Glomerular endothelial cell (primary cell): ENCODE measurements at places on chromosomes 16 and 17. TPM values are rescaled to one million over a fixed set of nuclear protein-coding genes. Genes with fewer than 3 reads are reported as not detected.

Gene LDHD
- 0.12 and 0.73 TPM in 2 replicates for total RNA-seq

Gene SLC43A2
- 29.5 and 48.9 TPM in 2 replicates for total RNA-seq

DNA sequence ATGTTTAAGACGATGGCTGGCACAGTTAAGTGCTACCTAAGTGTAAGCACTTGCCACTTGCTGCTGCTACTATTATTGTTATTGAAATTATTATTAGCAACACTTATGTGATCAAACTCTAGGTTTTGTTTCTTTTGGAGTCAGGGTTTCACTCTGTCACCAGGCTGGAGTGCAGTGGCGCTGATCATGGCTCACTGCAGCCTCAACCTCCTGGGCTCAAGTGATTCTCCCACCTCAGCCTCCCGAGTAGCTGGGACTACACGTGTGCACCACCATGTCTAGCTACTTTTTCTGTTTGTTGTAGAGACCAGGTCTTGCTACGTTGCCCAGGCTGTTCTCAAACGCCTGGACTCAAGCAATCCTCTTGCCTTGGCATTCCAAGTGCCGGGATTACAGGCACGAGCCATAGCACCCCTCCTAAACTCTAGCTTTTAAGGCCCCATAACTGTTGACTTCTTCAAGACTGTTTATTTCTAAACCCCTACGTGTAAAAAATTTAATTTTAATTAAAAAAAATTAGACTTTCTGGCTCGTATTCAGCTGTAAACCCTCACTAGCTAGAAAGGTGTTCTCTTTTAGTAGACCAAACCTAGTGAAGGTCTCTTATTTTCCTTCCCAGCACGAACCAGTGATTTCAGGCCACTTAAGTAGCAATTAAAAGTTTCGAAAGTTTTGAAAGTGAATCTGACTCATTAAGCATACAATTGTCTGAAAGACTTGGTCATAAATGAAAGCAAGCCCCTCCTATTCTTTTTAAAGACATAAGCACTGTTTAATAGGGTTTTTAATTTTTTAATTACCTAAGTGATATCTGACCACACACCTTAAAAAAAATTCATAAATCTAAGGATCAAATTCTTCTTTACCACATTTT is 11.7 kb upstream of the SCNN1B start:
- no peak for DNase-seq

DNA sequence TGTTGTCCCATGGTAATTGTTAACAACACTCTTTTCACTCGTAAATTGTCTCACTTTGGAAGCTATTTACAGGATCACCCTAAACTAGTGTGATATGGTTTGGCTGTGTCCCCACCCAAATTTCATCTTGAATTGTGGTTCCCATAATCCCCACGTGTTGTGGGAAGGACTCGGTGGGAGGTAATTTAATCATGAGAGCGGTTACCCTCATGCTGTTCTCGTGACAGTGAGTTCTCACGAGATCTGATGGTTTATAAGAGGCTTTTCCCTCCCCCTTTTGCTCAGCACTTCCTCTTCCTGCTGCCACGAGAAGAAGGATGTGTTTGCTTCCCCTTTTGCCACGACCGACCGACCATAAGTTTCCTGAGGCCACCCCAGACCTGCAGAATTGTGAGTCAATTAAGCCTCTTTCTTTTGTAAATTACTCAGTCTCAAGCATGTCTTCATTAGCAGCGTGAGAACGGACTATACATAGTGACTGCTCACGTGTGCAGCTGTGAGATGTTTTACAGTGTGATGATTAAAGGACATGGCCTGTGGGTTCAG is 34.4 kb downstream of the DNAH3 start:
- no peak for DNase-seq

Gene CLDN7
- 1.9 and 2.1 TPM in 2 replicates for total RNA-seq

GRCh38 chr17:82563318-82563717 is 43.8 kb downstream of the FOXK2 start:
- DNase-seq, result no peak

DNA sequence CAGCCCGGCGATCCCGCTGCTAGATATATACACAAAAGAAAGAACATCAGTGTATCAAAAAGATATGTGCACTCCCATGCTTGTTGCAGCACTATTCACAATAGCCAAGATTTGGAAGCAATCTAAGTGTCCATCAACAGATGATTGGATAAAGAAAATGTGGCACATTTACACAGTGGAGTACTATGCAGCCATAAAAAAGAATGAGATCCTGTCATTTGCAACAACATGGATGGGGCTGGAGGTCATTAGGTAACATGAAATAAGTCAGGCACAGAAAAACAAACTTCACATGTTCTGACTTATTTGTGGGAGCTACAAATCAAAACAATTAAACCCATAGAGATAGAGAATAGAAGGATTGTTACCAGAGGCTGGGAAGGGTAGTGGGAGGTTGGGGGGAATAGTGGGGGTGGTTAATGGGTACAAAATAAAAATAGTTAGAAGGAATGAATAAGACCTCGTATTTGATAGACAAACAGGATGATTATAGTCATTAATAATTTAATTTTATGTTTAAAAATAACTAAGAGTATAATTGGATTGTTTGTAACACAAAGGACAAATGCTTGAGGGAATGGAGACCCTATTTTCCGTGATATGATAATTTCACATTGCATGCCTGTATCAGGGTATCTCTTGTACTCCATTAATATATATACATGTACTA is 176.7 kb upstream of the NOG start:
- DNase-seq, result no peak

DNA sequence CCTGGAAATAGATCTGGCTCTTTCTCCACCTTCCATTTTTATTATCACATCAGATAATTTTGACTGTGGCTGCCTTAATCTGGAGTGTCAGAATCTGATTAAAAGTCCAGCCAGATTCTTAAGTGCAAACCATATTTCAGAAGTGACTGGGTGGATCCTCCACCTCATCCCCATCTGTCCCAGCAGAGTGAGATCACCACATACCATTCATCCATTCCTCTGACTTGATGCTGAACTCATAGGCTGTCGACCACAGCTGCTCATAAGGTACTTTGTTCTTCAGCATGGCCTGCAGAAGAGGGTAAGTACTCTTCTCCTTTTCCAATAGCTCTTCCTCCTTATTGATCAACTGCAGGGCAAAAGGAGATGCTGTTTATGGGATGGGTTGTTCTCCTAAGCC is 53.5 kb downstream of the DNAH3 start:
- no peak for DNase-seq

DNA sequence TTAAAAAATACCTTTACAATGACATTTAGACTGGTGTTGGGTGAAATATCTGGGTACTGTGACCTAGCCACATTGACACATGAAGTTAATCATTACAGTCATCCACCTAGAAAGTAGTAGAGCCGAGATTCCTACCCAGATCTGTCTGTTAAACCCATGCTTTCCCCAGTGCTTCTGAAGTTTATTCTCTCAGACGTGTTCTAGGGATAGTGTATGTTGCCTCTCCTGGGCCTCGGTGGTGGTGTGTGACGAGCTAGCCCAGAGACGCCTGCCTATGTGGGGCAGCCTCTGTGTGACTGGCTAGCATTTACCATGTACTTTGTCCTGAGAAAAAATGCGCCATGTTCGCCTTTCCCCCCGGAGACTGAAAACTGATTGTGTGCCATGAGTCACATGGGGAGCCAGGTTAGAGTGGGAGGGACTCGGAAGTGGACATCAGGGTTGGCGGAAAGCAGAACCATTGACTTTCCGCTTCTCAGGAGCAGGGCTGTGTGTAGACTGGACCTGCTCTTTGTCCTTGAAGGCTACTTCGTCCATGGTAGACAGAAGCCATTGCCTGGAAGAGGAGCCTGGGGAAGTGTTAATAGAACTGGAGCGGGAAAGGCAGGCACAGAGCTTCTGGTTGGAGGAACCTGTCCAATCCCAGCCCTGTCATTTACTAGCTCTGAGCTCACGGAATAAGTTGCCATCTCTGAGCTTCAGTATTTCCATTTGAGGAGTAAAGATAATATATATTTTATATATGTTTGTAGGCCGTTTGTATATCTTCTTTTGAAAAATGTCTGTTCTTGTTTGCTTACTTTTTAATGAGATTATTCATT is 235.5 kb downstream of the SNX29 start:
- no peak for DNase-seq

DNA sequence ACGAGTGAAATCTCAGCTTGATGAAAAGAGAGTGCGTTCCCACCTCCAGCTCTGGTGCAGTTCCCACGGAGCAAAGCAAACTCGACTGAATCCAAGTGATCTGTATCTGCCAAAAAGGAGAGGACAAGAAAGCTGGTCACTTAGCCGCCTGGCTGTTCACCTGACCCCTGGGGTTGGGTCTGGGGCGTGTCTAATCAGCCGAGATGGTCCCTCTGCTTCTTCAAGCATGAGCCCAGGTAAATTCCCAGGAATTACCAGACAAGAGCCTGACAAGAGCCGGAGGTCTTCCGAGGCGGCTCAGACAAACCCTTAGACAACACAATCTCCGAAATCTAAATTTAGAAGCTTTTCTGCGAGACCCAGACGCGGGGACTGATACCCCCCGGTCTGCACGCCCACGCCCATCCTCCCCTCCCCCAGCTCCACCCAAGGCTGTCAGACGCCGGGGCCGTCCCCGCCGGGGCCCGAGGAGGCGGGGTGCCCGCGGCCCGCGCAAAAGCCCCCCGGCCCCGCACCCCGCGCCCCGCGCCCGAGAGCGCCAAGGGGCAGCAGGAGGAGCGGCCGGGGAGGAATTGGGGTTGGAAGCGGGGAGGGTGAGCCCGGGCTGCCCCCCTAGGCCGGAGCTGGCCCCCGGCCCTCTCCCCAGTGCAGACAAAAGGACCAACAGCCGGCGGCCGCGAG is 674 bp downstream of the ZNF821 start:
- no peak for DNase-seq

DNA sequence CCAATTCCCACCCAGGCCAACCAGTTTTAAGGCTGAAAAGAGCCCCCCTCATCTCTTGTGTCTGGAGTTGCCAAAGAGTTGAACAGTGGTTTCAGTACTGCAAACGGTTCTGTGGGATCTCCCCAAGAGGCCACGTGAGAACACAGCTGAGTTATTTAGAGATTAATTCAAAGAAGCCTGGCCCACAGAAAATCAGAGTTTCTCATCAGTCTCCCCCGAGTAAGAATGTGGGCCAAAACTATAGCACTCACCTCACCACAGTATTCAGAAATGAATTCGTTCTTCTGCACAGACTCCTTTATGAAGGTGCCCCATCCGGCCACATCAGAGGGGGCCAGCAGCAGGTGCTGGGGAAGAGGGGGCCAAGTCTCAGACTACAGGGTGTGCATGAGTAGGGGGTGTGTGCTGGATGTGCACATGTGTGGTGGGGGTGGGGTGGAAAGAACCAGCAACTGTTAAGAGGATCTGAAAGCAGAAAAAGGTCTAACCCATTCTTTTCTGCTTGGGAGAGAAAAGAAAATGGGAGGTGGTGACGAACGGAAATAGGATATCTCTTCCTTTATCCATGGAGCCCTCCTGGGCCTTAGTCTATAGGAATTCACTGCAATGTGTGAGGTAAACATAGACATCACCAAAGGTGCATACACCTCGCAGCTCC is 22.6 kb downstream of the CNTNAP1 start:
- no peak for DNase-seq

DNA sequence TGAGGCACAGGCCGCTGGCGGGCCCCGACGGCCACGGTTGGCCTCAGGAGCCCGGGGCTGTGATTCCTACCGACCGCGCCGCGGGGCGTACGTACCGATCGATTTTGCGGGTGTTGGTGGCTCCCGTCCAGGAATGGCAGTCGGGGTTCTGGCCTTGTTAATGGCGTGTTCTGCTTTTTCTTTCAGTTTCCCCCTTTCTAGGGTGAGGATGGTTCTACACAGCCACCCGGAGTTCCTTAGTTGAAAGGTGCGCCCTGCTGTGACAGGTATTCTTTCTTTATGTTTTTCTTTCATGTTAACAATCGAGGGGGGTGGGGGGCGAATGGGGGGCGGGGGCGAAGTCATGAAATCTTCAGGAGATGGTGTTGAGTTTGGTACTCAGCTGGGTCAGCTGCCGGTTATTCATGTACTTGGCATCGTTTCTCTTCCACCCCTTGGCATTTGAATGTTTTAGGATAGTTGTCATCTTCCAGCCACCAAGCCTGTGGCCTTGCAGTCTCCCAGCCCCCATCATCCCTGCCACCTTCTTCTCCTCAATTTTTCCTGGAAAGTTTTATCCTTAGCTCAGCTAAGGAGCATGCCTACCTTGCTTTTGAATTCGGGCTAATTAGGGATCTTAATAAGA is 802 bp downstream of the CYLD start:
- DNase-seq, result no peak

- DNase-seq, result no peak
Measured at GRCh38 chr16:73713778-73714495, 582.7 kb upstream of the PSMD7 start.

GRCh38 chr17:35912942-35913341 is 17.6 kb downstream of the RDM1 start:
- no peak for DNase-seq

- no peak for DNase-seq
Measured at GRCh38 chr17:60664022-60664421, 13.6 kb upstream of the BCAS3 start.

DNA sequence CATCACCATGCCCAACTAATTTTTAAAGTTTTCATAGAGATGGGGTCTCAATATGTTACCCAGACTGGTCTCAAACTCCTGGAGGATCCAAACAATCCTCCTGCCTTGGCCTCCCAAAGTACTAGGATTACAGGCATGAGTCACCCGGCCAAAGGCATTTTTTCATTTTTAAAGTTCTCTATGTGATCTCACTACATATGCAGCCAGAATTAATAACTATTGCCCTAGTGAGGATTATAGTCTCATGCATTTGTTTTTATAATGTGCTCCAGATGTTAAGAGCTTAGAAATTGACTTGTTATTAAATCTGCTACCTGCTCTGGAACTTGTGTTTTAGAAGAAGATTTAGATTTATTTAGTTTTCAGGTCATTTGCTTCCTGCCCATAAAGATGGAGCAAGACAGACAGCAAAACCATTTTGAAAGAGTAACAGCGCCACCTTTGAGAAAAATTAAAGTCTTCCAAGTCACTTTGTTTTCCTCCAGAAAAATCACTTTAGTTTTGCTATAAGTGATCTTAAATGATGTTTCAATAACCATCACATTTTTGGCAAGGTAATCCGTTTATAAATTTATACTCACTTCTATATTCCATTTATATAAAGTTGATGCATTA is 79.5 kb downstream of the CA4 start:
- DNase-seq, result no peak

DNA sequence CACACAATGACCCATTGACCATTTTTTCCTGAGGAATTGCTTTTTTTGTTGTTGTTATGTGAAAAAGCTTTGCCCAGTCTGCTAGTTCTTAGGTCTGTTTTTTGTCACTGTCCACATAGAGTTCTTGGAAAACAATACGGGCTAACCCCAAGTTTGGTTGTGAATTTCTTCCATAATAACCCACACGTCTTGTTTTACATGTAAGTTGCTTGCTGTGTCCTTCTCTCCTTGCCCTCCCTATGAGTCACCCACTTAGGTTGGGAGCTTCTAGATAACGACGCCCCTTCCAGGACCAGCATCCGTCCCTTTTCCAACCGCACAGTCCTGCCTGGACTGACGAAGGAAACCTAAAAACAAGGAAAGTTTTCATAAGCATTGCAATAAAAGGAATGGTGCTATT is 175.3 kb upstream of the HS3ST3A1 start:
- DNase-seq, result no peak

Gene CCL3
- total RNA-seq, result not detected in 2 replicates

DNA sequence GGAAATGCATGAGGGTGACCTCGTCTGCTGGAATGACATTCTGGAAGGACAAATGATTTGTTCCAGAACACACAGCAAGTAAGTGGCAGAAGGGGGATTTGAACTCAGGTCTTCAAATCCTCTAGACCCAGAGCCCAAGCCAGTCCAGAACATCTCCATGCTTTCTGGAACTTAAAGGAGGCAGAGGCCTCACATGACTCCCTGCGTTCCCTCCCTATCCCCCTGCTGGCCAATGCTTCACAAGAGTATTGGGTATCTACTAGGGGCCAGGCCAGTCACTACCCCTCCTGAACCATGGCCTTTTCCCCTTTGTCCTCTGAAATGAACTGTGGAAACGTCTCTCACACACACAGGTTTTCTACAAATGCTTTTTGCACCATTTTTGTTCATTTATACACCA is 7.6 kb upstream of the BEAN1 start:
- DNase-seq, result no peak
